ELR (cell line): ENCODE measurements at places on chromosomes 3 and 15.

DNA sequence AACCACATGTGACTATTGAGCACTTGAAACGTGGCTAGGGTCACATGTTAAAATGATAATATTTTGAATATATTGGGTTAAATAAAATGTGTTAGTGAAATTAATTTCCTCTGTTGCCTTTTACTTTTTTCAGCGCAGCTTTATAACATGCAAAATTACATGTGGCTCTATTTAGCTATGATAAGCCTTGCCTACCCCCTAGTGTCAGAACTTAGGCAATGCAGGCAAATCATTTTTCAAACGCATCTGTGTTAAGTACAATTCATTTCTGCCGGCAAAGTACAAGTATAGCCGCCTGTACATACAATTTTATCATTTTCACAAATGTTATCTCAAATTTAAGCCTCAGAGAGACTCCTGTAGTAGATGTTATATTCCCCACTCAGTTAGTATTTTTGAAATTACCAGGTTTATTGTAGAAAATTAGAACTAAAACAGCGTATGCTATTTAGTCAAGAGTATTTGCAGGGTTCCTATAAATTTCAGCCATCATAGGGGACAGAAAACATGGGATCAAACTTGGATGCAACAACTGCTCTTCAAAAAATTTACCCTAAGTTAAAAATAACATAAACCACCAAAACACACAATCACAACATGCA is 56.1 kb downstream of the TAFA4 start:
- DNase-seq = peak; percentile 68

- DNase-seq = no peak
Observed at GRCh38 chr3:178082326-178082906, 453.8 kb upstream of the KCNMB2 start.

DNA sequence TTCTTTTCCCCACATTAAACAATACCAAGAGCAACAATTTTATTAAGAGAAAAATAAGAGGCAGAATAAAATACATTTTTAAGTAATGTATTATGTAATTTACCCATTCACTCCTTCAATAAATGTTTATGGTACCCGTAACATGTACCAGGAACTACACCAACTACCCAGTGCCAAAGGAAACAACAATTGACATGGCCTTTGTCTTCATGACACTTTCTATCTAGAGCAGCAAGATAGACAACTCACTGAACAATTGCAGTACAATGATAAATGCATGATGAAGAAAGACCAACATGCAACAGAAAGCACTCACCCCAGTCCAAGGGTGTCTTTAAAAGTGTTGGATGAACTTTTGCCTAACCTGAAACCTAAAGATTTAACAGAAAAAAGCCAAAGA is 493.8 kb downstream of the IGSF11 start:
- no peak for DNase-seq

- no peak for DNase-seq
Observed at GRCh38 chr3:138443521-138444503, 9.4 kb downstream of the ESYT3 start.

GRCh38 chr3:139340784-139341183 is 3.0 kb upstream of the MRPS22 start:
- DNase-seq = no peak

DNA sequence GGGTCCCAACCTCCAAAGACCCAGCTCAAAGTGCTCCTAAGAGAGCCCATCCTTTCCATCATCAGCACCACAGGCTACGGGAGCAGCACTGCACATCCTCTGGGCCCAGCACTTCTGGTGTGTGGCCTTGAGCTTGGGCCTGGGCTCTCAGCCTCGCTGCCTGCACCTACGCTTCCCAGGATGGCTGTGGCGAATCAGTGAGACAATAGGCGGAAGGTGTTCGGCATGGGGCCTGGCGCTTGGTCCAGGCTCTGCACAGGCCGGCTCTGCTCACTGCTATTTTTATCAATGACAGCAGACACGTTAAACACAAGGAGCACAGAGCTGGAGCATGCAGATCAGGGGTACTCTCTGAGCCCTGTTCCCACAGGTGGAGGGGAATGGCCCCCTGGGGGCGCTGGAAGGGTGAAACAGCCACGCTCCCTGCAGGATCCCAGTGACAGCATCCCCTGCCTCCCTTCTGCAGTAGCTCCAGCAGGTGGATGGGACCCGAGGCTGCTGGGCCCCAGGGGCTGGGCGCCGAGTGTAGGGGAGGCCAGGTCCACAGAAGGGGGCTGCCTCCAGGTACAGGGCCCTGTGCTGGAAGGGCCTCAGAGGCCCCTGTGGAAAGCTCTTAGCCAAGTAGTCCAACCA is 90.0 kb upstream of the RPL32 start:
- no peak for DNase-seq

DNA sequence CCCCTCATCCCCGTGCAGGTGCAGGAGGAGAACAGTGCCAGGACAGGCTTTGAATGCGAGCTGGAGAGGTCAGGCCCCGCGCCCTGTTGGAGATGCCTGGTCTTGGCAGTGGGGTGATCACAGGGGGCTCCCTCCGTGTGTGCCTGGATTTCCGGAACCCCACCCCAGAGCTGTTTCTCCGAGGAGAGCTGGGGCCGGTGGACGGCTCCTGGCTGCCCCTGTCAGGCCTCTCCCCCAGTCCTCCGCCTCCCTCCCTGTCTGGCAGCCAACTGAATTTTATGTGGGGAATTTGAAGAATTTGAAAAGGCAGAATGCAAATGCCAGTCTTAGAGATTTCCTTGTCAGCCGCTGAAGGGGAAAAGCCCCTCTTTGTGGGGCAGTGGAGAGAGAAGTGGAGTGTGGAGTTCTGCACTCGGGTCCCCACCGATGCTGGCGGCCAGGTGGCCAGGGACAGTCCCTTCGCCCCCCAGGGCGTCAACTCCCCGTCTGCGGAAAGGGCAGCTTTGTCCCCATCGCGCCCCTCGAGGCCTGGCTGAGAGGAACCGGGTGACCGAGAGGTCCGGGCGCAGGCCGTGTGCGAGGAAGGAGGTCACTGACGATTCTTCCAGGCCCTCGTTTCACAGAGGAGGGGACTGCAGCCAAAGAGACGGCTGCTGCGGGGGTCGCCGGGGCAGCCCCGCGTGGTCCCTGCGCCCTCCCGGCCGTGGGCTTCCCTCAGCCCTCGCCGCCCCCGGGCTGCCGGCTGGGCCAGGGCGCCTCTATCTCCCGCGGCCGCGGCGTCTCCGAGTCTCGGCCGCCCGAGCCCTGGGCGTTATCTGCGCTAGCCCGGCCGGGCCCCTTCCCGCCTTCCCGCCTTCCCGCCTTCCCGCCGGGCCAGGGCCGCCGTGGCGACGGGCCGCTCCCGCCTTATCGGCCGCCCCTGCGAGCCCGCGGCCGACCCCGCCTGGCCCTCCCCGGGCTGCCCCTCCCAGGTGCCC is 56.0 kb upstream of the LCTL start:
- no peak for DNase-seq

DNA sequence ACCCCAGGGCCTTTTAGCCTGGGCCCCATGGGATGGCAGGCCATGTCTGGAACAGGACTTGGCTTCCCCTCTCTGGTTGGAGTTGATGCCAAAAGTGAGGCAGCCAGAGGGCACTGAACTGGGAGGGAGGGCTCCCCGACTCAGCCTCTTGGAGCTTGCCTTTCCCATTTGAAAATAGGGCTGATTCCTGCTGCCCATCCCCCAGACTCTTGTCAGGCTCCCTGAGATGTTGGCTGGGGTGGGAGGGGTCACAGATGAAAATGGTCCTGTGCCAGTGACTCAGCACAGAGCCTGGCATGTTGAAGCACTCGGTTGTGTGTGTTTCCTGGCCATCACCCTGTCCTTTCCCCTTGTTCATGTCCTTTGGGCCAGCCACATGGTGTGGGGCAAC is 6.6 kb downstream of the PPCDC start:
- DNase-seq = peak; percentile 43

GRCh38 chr3:85171976-85172375 is 213.2 kb downstream of the CADM2 start:
- no peak for DNase-seq

GRCh38 chr3:119098619-119099222 is 47.2 kb upstream of the TEX55 start:
- peak; percentile 57 for DNase-seq

GRCh38 chr3:76400141-76400540 is 614.8 kb upstream of the ZNF717 start:
- DNase-seq = peak; percentile 57

- DNase-seq = peak; percentile 51
Observed at GRCh38 chr15:70149667-70150404, 52.1 kb upstream of the TLE3 start.

- no peak for DNase-seq
Observed at GRCh38 chr3:158463556-158463955, 107.4 kb upstream of the MLF1 start.

DNA sequence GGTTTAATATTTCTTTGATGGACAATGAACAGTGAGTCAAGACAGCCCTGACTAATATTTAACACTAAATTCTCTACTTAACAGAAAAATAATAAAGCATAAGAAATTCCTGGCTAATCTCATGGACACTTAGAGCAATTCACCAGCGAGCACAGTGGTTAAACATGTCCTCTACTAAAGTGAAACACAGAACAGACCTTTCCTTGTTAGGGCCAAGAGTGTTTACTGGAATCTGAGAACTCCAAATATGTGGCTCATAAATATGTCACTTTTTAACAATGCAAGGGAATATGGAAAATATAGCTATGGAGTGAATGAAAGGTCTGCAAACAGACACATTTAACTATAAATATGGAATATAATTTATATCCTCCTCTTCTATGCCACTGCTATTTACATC is 18.6 kb upstream of the IGSF10 start:
- no peak for DNase-seq

DNA sequence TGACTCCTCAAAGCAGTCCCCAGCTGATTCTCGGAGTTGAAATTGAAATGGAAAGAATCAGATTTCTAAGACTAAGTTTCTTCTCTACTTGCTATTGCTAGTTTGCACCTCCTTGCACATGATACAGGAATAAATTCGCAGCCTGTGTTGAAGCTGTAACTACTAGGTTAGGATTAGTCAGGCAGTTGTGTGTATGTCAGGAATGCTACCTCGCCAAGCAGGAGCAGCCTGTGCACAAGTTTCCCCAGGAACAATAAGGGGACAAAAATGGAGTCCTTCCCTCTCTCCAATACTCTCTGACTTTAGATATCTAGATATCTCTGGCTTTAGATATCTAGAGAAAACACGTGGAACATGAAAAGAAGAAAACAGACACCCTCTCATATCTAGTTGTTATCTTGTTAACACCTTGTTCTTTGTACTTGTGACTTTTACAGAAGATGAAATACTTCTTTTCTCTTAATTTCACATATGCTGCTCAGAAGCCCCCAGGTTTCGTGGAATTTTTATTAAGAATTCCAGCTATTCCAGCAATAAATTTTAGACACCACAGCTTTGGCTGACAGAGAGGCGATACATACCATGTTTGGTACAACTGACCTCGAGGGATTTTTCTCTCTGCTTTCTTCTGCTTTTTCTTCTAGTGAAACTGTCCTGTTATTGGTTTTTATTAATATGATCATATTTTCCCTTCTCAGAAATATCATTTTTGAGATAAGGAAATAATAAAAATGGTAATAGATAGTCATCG is 56.1 kb upstream of the CMSS1 start:
- DNase-seq = no peak

GRCh38 chr3:122886251-122886650 is 91.4 kb downstream of the SLC49A4 start:
- no peak for DNase-seq

DNA sequence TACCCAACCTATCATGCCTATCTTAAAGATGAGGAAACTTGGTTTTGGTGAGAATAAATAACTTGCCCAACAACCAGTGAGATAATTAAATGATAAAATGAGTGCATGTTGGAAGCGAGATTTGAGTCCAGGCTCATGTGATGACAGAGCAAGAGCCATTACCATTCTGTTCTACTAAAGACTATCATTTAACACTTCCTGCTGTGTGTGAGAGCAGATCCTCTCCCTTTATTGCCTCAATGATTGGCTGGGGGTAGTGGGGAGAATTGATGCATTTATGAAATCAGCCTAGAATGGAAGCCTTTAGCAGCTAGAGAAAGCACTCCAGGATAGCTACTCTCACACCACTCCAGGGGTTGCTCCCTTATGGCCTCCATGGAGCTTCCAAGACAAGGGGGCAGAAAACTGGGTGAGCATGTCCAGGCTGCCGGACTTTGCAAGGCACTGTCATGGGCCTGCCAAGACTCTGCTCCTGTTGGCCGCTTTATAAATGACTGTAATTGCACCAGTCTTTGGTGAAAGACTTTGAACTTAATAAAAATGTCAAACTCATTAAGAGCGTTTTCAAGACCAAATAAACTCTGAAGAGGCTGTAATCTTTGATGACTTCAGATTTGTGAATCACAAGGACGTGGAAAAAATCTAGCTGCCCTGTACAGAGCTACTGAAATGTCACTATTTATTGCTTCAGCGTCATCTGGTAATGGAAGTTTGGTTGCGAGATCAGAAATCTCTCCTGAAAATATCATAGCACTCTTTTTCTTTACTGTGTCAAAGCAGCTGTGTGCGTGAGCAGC is 209.1 kb upstream of the NR2E3 start:
- no peak for DNase-seq

GRCh38 chr15:64911311-64912186 is at the start of gene ANKDD1A:
TSS of gene ANKDD1A (plus strand) at chr15:64911902. CDS start at chr15:64911931, 29 bp downstream.
- DNase-seq = peak; percentile 74

DNA sequence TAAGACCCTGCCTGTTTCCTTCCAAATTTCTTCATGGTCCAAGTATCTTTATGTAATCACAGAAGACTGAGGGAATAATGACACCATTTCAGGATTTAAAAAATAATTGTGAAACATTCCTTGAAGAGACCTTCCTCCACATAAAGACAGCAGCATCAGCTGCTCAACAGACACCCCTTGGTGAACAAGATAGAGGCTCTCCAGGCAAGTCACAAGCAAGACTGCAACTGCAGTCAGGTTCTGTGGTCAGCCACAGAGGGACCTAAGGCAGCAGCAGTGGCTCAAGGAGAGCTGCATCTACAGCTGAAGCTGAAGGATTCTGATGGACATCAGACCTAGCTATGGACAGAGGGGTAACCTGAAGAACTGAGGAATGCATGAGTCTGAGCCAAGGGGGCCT is 97.2 kb upstream of the C3orf80 start:
- no peak for DNase-seq

DNA sequence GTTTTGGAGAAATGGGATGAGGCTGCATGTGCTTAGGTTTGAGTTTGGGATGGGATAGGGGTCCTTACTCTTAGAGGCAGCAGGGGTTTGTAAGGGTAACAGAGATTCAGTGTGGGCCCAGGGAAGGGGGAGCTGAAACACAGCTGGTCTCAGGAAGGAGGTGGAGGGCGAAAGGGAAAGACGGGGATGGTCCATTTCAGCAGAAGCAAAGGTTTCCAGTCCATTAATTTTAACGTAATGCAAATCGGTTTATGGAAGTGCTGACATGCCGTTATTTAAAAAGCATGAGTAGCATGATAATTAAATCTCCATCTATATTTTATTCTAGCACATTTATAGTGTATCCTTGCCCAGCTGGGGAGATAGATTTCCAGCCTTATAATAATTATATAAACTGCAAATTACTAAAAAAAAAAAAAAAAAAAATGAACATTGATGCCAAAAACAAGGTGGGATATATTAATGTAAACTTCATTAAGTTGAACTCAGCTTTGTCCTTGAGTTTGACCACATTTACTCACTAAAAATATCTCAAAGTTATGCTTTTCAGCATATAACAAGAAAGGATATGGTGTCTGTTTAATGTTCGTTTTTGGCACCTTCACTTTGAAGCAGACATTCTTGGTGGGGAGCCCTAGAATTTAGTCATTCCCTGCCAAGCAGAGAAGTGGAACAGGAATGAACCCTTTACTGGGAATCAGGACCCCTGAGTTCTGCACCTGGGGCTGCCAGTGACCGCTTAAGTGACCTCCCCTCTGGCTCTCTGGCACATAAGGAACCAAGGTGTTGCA is 234.7 kb downstream of the THSD4 start:
- no peak for DNase-seq

GRCh38 chr15:74400915-74401757 is 32.6 kb downstream of the SEMA7A start:
- DNase-seq = no peak

- no peak for DNase-seq
Observed at GRCh38 chr15:40280260-40281056, 2.4 kb downstream of the ANKRD63 start.
